Stimulated activated naive CD4-positive, alpha-beta T cell treated with Interleukin-2 at 50 U/mL for 16 hours (primary cell): ENCODE measurements at places on chromosomes 6 and 20.

DNA sequence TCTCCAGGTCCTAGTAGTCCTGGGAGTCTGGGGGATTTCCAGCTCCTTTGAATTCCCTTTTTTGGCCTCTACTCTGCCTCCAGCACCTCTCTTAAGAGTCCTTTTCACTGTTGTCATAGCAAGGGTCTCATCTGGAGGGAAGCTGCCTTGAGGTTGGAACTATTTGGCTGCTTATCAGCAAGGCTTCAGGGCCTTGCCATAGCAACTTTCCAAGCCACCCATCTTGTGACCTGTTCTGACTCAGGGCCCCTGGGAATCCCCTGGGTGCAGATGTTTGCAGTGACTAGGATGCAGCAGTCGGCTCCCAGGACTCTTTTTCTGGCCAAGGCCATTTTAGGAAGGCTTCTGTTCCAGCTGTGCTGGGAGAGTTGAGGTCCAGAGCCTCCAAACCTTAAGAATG is 12.4 kb downstream of the PKIG start:
- no peak for DNase-seq

- peak; percentile 23 for DNase-seq
These were observed 75.4 kb upstream of the ECI2 start for GRCh38 chr6:4210629-4211419.

- DNase-seq = no peak
These were observed 433.3 kb downstream of the UTRN start for GRCh38 chr6:144718431-144718830.

GRCh38 chr20:49955167-49955566 is 19.0 kb downstream of the RNF114 start:
- no peak for DNase-seq

GRCh38 chr6:131924881-131925474 is 26.2 kb downstream of the CCN2 start:
- DNase-seq = no peak

- no peak for DNase-seq
These were observed 65.6 kb downstream of the TMEM200A start for GRCh38 chr6:130431346-130431852.

DNA sequence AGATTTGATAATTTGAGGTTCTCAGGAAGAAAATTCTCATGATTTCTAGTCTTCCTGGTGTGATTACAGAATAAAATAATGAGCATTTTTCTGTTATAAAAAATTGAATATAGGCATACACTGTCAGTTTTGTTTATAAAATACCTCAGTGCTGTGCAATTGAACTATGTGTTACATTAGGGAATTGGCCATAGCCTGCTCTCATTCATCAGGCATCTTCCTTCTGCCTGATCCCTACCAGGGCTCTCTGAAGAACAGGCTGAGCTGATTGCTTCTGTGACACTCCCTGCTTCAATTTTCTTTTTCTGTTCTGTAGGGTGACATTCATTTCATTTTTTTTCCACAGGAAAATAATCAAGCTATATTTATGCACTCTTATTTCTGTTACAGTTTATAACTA is 162.8 kb downstream of the PHF3 start:
- DNase-seq = no peak

- DNase-seq = no peak
These were observed 45.6 kb downstream of the LRRN4 start for GRCh38 chr20:6008254-6008653.

GRCh38 chr6:30819297-30819917 is 64.9 kb upstream of the DDR1 start:
- peak; percentile 74 for DNase-seq

DNA sequence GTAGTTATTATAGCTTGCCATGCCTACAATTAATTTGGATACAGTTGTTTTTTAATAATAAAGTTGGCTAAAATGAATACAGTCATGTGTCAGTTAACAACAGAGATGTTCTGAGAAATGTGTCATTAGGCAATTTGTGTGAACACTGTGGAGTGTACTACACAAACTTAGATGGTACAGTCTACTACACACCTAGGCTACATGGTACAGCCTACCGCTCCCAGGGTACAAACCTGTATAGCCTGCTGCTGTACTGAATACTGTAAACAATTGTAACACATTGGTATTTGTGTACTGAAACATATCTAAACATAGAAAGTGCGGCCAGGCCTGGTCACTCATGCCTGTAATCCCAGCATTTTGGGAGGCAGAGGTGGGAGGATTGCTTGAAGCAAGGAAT is 50.2 kb downstream of the MYLIP start:
- DNase-seq = no peak

DNA sequence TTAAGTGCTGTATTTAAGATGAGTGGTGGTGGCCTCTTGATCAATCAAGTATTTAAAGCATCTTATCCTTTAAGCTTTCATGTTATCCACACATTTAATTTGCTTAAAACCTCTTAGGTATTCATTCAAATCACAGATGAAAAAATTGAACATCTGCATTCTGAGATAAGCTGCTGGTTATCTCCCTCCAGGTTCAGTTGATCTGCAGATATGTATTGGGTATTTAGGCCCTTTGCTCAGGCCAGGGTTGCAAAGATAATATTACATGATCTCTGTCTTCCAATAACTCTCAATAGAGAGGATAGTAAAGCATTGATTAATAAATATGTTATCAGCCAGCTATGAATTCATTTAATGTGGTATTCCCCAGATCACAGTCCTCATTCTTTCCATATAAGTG is 45.9 kb downstream of the RPS12 start:
- DNase-seq = no peak

DNA sequence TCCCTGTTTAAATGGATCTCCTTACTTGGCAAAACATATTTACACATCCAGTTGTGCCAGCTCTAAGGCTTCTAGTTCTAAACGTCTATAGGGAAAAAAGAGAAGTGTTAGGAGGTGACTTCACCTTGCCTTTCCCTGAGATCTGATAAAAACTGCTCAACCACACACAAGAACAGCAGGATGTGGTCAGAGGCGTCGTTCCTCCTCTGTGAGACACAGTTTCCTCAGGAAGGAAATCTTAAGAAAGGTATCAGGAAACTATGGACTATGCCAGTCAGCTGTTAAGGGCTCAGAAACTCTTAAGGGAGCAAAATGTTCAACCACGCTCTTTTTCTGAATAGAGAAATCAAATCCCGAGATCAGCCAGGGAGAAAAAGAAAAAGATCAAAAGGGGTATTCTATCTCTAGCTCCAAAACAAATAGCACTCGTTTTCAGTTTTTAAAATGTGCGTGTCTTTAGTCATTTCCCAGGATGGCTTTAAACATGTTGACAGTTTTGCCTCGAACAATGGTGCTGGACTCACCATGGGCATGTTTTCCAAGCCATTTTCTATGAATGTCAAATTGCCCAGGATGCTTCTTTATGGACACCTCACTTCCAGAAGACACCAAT is 154.5 kb downstream of the HACE1 start:
- peak; percentile 1 for DNase-seq

GRCh38 chr6:74408844-74409243 is 712.8 kb downstream of the CD109 start:
- no peak for DNase-seq

DNA sequence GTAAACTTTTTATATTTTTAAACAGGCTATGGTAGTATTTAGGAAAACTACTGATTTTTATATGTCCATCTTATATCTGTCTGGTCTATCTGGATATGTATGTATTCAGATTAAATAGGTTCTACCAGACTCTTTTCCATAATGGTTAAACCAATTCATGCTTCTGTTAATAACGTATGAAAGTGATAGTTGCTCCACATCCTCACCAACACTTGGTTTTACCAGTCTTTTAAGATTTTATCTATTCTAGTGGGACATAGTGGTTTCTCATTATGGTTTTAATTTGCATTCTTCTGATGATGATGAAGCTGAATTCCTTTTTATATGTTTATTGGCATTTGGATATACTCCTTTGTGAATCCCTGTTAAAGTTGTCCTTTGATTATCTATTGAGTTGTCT is 56.1 kb downstream of the UBR2 start:
- no peak for DNase-seq

- DNase-seq = no peak
These were observed 5.6 kb downstream of the FBXO9 start for GRCh38 chr6:53070806-53071205.

GRCh38 chr6:36120979-36121786 is 9.1 kb upstream of the MAPK13 start:
- peak; percentile 48 for DNase-seq

DNA sequence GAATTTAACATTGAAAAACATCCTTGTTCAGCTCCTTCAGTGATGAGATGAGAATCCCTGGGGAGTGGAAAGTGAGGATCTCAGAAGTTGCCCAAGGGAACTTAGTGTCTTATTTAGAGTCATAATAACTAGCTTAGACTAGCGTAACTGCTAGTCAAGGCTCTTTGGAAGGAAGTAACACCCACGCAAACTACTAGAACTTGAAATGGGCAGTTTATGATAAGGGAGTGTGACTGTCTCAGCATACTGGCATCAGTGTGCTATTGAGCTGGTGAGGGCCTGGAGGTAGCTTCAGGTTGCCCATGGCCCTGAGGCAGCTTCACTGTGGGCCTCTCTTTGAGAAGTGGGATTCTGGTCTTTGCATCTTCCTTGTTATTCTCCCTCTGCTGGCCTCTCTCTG is 40.1 kb downstream of the SLX4IP start:
- DNase-seq = no peak

DNA sequence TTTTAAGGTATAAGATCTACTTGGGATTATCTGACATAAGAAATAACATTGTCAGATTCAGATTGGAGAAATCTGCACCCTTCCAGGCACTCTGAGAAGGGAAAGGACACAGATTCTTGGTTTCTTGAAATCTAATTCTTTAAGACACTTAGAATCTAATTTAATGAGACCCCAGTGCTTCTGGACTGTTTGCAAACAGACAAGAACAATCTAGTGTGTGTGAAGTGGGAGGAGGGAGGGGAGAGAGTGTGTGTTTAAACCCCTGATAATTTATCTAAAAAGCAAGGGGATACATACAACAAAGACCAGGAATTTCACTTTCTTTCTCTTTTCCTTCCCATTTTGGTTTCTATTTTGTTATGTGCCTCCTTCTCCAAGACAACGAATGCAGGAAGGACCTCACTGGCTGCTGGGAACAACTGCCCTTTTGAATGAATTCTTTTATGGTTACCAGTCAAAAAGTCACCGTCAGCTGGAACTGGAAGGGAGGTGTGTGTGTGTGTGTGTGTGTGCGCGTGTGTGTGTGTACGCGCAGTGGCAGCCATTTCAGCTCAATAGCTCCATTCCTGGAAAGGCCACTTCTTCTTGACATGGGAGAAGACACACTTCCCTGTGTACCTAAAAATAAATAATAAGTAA is 129.4 kb downstream of the BCAS1 start:
- DNase-seq = no peak

DNA sequence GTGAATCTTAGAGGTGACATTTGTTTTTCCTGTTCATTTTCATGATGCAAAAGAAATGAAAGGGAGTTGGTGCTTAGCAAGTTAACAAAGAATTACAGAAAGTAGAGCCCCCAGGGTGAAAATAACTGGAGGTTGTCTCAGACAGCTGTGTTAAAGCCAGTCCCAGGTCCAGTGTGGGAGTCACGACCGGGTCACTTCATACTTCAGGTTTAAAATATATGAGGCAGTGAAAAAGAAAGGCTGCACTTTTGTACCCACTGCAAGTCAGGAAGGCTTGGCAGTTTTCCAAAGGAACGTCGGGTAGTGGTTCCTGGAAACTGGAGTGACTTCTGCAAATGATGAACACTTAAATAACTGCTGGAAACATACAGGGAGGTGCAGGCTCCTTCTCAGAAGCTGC is 91.5 kb upstream of the THBS2 start:
- DNase-seq = no peak

GRCh38 chr20:33667676-33668465 is 1.1 kb downstream of the ACTL10 start:
- peak; percentile 70 for DNase-seq

- DNase-seq = no peak
These were observed 67.0 kb downstream of the NOX3 start for GRCh38 chr6:155388591-155388990.

- DNase-seq = no peak
These were observed 68.1 kb upstream of the TOP1 start for GRCh38 chr20:40960521-40960956.

DNA sequence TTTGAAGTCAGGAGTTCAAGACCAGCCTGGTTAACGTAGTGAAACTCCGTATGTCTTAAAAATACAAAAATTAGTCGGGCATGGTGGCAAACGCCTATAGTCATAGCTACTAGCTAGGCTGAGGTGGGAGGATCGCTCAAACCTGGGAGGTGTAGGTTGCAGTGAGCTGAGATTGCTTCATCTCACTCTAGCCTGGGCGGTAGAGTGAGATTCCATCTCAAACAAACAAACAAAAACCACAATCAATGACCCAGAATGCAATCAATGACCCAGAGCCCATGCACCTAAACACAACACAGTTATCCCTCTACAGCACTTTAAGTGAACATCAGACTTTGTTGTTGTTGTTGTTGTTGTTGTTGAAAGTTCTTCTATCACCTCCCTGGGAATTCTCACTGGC is 77.9 kb downstream of the MYB start:
- DNase-seq = no peak

GRCh38 chr20:1824834-1825233 is 70.4 kb upstream of the SIRPA start:
- no peak for DNase-seq

GRCh38 chr6:158026054-158026900 is 44.6 kb downstream of the SYNJ2 start:
- peak; percentile 87 for DNase-seq

DNA sequence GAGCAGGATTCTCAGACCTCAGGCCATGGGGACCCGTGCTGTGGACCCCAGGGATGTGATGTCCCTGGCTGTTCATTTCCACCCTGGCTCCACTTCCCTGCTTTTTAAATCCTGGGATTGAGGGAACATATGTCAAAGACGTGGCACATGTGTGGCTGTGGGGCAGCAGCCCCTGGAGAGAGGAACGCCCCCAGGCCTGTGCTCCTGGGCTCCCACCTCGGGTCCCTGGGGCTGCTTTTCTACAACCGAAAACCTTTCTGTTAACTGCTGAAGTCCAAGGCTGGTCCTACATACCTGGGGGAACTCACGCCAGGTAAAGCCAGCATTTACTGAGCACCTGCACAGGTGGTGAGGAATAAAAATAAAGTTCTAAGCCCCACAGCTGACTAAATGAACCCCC is 102.3 kb upstream of the FRMD1 start:
- DNase-seq = no peak

- no peak for DNase-seq
These were observed 634 bp downstream of the ITPA start for GRCh38 chr20:3209946-3210317.

GRCh38 chr6:151325075-151326050 is 66.0 kb downstream of the ZBTB2 start:
- DNase-seq = no peak
